Activated T-helper 1 cell treated with Interleukin-2 at 50 U/mL for 16 hours (primary cell): ENCODE measurements at places on chromosomes 7 and 10.

DNA sequence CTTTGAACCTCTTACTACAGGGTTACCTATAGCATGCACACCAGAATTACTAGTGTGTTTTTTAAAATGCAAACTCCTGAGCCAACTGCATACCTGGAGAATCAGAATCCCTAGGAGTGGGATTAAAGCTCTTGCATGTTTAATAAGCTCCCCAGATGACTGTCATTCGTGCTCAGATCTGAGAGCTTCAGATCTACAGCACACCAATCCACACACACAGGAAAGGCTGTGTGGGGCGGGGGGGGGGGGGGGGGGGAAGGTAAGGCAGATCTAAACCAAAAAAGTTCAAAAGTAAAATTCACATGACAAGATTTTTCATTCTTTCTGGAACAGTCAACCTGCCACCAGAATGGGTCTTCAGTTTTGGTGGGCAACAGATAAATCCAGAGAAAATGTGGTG, 5.5 kb downstream of the FAM3C start:
- no peak for DNase-seq

DNA sequence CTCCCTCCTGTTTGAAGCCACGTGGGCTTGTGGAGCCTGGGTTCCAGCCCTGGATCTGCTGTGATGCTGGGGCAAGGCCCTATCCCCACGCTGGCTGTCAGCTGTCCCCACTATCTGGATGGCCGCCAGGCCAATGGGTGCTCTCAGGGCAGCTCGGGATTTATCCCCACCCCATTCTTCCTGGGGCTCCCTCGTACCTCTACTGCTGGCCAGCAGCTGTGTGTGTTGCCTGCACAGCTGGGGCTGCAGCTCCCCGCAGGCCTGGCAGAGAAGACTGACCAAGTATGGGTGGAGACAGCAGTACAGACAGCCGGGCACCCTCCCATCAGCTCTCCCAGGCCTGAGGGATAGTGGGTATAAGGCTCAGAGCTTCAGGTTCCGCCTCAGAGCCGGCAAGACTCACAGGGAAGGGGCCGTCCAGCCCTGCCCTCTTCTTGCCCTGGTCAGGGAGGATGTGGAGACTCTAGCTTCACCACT, 13.6 kb downstream of the CLIP2 start:
- no peak for DNase-seq

GRCh38 chr7:114466917-114467316, 52.3 kb downstream of the FOXP2 start:
- no peak for DNase-seq

GRCh38 chr10:14160299-14160698, 170.4 kb downstream of the FRMD4A start:
- no peak for DNase-seq

GRCh38 chr10:101725296-101726114, 30.5 kb upstream of the FBXW4 start:
- DNase-seq = no peak

GRCh38 chr7:91910171-91910570, 29.7 kb upstream of the MTERF1 start:
- no peak for DNase-seq

- DNase-seq = no peak
These were observed 450.0 kb downstream of the RPS24 start for GRCh38 chr10:78483641-78484040.

GRCh38 chr7:132521423-132521822, 54.8 kb downstream of the PLXNA4 start:
- no peak for DNase-seq

DNA sequence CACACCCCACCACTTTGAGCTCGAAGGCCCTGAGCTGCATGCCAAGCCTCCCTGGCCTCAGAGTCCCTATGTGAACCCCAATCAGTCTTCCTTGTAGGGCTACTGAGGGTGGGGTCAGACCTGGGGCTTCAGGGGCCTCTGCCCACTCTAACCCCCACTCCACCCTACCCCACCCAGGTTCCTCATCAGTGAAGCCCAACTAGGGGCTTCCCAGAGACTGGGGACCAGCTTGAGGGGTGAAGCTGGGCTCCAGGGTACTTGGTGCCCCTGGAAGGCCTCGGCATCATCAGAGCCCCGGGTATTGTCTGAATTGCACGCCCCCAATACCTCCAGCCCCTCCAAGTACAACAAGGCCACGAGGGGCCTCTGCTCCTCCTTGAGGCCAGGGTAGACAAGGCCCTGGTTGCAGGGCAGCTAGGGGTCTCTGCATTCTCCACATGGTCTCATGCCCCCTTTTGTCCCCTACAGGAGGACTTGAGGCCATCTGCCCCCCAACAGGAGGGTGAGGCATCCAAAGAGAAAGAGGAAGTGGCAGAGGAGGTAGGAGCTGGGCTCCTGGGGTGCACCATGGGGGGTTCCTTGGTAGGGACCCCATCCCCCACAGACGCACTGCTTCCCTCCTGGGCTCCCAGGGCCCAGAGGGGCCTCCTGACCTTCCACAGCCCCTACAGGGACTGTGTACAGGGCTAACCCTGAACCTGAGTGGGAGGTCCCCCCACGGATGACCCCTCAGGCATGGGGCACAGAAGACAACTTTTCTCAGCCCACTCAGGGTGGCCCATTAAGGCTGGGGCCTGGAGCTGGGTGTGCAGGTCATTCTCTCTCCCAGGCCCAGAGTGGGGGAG, 4.0 kb downstream of the SNCG start:
- DNase-seq = no peak

- no peak for DNase-seq
These were observed 68.4 kb downstream of the PARP12 start for GRCh38 chr7:139994356-139994755.

GRCh38 chr10:15237351-15237750, 68.9 kb upstream of the NMT2 start:
- no peak for DNase-seq

- no peak for DNase-seq
These were observed 28.9 kb upstream of the RBM20 start for GRCh38 chr10:110615057-110615747.

GRCh38 chr10:75398692-75399460, 2.7 kb downstream of the ZNF503 start:
- no peak for DNase-seq

DNA sequence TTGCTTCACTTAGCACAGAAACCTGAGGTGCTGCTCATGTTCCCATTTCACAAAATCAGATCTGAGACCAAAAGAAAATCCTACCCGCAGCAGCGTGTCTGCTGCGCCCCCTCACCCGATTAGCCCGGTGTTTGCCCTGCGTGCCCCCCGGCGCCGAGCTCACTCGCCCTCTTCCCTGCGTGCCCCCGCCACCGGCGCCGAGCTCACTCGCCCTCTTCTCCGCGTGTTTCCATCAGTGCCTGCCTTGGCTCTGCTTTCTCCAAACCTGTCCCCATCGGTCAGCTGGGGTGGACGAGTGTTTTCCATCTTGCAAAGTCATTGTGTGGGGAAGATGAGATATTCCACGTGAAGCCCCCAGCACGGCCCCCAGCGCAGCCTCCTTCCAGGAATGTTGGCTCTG, 225.3 kb upstream of the PITRM1 start:
- no peak for DNase-seq

DNA sequence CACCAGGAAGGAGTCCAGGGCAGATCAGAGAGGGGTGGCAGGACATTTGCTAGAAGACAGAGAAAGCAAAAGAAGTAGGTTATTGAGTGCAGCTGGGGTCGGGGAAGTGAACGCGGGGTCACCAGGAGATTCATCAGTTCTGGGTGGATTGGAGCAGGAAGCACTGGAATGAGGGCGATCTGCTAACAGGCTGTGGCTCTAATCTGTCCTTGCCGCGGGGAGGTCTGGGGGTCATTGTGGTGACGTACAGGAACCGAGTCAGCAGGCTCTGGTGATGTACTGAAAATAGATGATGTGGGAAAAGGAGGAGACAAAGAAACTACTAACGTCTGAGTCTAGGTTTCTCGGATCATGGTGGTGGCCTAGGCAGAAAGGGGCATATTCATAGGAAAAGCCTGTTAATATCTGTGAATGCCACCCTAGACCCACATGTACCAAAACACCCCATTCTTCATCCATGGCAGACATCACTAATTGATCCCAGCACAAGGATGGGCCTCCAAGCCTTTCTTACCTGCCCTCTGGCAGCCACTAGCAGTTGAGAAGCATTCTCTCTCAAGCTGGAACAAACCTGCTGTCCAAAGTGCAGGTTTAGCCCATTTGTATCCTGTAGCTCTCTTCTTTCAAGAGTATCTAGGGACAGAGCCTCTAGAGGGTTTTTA, 134.5 kb downstream of the C10orf105 start:
- DNase-seq = no peak

- DNase-seq = no peak
These were observed 712.1 kb downstream of the PHTF2 start for GRCh38 chr7:78510580-78511188.
